ENCODE measurements at places on chromosomes 5 and 9.

DNA sequence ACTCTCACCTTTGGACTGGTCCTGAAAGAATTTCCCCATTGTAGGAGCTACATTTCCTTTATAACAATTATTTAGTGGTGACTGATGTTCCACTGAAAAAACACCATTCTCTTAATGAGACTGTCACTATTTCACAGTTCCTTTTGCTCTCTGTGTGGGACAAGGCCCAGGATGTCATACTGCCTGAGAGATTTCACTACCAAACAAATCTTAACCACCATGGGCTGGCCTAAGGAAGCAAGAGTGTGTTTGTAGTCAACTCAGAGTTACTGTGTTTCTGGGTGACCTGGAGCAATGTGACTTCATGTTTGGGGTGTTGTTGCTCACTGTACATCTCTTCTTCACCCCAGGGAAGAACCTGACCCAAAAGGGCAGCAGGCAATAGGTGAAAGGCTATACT is 50.1 kb upstream of the ZNF608 start:
- no peak for DNase-seq

DNA sequence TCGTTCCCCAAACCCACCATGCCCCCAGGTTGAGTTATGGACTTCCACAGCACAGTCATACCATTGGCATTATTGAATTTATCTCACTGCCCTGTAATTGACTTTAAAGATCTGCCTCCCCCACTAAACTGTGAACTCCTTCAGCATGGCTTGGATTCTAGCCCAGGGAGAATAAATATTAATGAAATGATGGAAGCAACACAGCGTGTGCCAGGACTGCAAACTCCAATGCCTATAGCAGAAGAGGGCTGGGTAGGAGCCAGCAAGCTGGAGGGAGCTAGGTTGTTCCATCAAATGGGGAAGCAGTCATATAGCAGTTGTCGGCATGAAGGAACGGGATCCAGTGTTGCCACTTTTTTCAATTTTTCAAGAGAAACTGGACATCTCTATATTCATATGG is 69.0 kb upstream of the MSX2 start:
- DNase-seq = no peak

DNA sequence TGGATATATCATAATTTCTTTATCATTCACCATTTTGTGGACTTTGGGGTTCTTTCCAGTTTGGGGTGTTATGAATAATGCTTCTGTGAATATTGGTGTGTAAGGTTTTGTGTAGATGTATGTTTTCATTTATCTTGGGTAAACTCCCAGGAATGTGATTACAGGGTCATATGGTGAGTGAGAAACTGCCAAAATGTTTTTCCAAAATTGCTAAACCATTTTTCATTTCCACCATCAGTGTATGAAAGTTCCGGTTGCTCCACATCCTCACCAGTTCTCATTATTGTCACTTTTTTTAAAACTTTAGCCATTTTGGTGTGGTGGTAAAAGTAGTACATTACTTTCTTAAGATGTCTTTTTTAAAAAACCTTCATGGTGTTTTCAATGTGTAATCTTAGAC is 152.9 kb downstream of the NIPBL start:
- no peak for DNase-seq

GRCh38 chr5:38515092-38515491 is 41.4 kb downstream of the LIFR start:
- DNase-seq = no peak

DNA sequence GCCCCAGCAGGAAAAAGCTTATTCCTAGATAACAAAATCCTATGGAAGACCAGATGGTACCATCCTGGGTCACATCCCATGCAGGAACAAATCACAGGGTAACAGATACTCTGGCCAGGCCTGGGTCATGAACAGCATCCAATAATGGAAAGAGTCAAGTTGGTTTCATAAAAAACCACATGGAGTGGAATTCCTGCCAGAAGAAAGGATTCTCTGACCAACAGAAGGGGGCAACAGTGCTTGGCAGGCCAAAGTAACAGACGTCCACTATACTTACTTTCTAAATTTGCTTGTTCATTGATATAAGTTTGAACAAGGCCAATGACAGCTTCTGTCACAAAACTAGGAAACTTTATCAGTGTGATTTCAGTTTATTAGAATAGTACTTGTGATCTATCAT is 273.5 kb downstream of the ARRDC3 start:
- no peak for DNase-seq

All from HS-27A (cell line).